ENCODE measurements at places on chromosomes 13 and 19.

- no peak for DNase-seq
These were observed 76.1 kb upstream of the SLC15A1 start for GRCh38 chr13:98828614-98829013.

DNA sequence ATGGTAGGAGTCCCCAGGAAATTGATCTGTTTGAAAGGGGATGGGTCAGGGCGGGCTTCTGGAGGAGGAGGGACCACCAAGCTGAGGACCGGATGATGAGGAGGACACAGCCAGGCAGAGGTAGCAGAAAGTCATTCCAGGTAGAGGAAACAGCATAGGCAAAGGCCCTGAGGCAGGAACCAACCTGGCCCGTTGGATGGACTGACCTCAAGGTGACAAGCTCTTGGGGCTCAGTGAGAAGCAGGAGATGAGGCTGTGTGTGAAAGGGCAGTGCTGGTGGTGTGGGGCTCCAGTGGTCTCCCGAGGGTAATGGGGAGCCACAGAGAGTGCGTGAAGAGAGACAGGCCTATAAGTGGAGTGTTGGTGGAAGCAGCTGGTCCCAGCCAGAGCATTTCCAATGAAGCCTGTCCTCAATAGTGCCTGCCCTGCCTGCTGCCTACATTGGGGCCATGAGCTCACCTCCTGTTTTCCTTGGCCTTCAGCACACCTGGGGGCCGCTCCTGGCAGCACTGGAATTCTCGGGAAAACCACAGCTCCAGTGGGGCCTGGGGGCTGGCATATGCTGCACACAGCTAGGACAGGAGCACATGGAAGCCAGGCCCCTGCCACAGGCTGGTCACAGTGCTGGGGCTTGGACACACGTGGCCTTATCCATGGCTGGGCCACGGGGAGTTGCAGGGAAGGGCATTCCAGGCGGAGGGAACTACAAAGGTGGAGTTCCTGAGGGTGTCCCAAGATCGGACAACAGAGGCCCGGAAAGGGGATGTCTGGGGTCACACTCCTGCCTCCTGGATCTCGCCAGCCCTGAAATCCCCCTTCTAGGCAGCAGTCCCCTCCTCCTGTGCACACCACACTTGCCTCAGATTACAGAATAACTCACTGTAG lies 2.3 kb upstream of the COMP start:
- DNase-seq: no peak

GRCh38 chr13:89660752-89661151 lies 1686.7 kb upstream of the MIR17HG start:
- no peak for DNase-seq

GRCh38 chr13:21971662-21972621 lies 301.1 kb downstream of the FGF9 start:
- no peak for DNase-seq

- DNase-seq: no peak
These were observed 28.1 kb upstream of the ZNF527 start for GRCh38 chr19:37342753-37343152.

GRCh38 chr19:53195265-53195903 lies 2.2 kb upstream of the ZNF665 start:
- DNase-seq: peak; percentile 66

GRCh38 chr19:5240011-5240410 lies 100.6 kb downstream of the PTPRS start:
- DNase-seq: no peak
